ENCODE measurements at places on chromosomes 12 and 14. TPM values are rescaled to one million over a fixed set of nuclear protein-coding genes. Genes with fewer than 3 reads are reported as not detected.

Gene DHRS4L2
- 1.9 TPM for polyA plus RNA-seq

Gene SUOX
- 10.7 TPM for polyA plus RNA-seq

Gene OR6C2
- not detected for polyA plus RNA-seq

Gene PCED1B
- not detected for polyA plus RNA-seq

Gene POLE2
- polyA plus RNA-seq, result 2.9 TPM

Gene APOLD1
- 1.4 TPM for polyA plus RNA-seq

Gene PPM1H
- 18.0 TPM for polyA plus RNA-seq

Gene CCDC196
- polyA plus RNA-seq, result 0.65 TPM

Gene POU6F1
- 1.5 TPM for polyA plus RNA-seq

Gene NRL
- not detected for polyA plus RNA-seq

Gene TESPA1
- polyA plus RNA-seq, result not detected

Gene FITM1
- polyA plus RNA-seq, result not detected

Data from Purkinje cell (primary cell).